ENCODE measurements at places on chromosomes 12 and 14.

DNA sequence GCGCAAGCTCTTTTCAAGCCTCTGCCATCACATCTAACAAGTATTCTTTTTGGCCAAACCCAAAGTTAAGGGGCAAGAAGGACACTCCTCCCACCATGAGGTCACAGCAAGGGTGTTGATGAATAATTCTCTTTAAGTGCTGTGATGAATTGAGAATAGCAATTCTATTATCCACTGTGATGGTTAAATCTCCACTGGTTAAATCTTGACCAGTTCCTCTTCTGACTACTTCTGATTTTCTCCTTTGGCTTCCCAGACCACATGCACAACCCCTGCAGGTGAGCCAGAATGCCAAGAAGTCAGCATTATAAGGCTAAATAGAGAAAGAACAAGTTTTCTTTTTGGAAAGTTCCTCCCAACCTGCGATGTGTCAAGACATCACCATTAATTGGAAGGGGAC is 90.6 kb upstream of the BCL2L14 start:
- no peak for DNase-seq

DNA sequence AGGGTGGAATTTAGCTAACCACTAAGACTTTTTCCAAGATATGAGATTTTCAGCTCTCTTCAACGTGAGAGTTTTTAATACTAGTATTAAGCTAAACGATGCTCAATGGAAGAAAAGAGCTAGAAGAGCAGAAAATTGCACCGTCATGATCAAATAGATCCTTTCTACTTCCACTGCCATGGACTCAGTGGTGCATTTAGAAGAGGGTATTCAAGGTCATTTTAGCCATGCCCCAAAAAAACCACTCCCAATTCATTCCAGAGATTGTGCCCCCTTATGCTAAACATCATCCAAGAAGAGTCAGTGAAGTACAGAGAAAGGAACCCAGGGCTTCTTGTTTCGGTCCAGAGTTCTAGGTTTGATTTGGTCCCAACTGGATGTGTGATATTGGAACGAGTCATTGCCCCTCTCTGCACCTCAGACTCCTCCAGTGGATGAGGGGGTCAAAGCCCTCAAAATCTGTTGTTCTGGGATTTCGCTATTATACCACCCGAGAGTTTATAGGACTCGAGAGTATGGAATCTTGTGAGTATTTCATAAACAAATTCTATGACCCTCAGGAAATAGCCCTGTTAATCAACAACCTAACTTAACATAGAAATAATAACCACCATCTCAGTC is 55.2 kb downstream of the DAD1 start:
- no peak for DNase-seq

DNA sequence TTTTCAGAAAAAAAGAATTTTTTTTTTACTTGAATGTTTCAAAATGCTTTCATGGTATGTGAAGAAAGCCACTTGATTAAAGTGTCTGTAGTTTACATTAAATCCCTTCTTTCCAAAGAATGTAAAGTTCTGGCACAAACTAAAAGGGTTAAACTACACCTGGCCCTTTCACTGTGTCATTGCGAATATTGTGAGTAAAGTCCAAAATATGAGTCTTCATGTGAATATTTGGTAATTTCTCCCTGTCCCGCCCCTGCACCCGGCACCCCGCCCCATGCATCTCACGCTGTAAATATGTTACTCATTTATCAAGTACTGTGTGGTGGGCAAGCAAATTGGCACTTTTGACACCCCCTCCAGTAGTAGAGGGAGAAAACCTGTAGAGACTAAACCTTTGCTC is 274.7 kb downstream of the TTC6 start:
- DNase-seq = no peak

GRCh38 chr12:7933255-7933726 is 2.7 kb downstream of the SLC2A3 start:
- peak; percentile 4 for DNase-seq

DNA sequence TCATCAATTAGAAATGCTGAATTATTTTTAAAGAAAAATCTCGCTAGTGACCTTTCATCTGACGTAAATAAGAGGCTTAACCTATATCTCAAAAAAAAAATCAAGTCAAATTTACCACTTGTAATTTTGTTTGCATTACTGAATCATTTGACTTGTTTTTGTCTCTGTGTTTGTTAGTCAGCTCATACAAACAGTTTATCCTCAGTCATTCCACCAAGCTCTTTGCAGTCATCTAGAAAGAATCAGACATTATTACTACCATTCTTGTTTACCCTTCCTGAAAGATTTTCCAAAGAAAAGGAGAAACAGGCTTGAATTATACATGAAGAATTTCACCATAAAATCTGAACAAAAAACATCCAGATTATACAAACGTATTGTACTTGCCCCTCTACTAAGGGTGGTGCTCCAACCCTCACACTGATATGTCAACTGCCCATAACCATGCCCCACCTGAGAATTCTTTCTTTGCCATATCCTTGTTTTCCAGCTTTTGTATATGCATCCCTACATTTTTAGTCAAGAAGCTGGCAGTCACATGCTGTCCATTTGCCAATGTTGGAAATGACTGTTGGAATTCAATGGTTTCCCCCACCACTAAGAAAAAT is 257.2 kb downstream of the PAWR start:
- no peak for DNase-seq

- no peak for DNase-seq
Measured at GRCh38 chr14:66069830-66070541, 416.2 kb upstream of the CCDC196 start.

- no peak for DNase-seq
Measured at GRCh38 chr12:105256011-105256410, 20.0 kb upstream of the APPL2 start.

DNA sequence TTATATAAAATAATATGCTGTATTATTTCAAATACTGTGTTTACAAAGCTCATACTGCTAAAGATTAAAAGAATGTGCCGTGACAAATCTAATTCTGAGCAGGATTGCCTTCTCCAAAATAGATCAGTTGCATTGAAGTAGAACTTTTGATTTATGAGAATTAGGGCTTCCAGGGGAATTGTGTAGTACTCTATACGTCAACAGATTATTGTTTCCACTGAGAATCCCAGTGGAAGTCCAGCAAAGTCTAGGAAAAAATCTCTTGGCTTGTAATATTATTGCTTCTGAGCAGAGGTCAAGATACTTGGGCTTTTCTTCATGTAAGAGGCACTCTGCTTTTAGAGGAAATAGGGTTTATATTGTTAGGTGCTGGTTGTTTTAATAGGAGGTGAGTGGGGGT is 133.9 kb downstream of the TRHDE start:
- DNase-seq = no peak

Measured in COR-L47 (cell line).